Right renal cortex interstitium (tissue), 3 donors: ENCODE measurements at places on chromosomes 3 and 15.
A peak's percentile ranks its signal among the peaks of the same experiment; 100 is the strongest.

- DNase-seq = no peak
Measured at GRCh38 chr3:166307756-166308350, 470.6 kb upstream of the BCHE start.

DNA sequence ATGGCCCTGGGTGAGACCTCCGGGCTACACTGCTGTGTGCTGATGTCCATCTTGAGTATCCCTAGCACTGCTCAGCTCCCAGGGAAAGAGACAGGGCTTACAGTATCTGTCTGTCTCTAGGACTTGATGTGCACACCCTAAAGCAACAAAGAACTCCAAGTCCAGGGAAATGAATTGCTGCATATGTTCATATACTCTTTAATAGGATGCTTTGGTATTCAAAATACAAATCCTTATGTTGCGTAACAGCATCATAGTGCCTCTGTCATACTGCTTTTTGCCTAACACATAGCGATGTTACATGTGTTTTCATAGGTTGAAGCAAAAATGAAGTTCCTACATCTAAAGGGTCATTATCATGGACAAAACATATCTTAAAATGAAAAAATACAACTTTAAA lies 299.9 kb downstream of the SLC9A9 start:
- no peak for DNase-seq

DNA sequence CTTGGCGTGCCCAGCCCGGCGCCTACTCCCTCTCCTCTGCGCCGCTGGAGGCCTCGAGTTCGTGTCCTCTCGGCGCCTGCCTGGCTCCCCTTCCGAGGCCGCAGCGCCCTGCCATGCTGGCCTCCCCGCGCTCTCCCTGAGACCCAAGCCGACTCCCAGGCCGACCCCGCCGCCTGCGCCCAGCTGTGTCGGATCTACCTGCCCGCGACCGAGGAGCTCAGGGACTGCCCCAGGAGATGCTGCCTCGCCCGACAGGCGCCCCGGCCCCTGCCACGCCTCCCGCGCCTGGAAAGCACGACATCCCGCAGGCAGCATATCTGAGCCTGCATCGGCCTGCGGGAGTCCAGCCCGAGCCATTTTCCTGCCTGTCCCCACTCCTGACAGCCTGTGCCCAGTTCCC lies 16.1 kb downstream of the PAQR9 start:
- DNase-seq = no peak

DNA sequence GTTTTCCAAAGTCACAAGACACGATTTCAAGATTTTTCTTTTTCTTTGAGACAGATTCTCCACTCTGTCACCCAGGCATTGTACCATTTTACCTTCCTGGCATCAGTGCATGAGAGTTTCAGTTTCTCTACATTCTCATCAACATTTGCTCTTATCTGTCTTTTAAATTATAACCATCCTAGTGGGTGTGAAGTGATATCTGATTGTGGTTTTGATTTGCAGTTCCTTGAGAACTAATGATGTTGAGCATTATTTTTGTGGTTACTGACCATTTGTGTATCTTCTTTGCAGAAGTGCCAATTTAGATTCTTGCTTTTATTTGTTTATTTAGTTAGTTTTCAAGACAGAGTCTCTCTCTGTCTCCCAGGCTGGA lies 41.2 kb downstream of the ADIPOQ start:
- no peak for DNase-seq

- DNase-seq = no peak
Measured at GRCh38 chr3:74812756-74813155, 198.3 kb upstream of the CNTN3 start.

GRCh38 chr15:98233873-98234272 lies 273.4 kb downstream of the ARRDC4 start:
- no peak for DNase-seq

DNA sequence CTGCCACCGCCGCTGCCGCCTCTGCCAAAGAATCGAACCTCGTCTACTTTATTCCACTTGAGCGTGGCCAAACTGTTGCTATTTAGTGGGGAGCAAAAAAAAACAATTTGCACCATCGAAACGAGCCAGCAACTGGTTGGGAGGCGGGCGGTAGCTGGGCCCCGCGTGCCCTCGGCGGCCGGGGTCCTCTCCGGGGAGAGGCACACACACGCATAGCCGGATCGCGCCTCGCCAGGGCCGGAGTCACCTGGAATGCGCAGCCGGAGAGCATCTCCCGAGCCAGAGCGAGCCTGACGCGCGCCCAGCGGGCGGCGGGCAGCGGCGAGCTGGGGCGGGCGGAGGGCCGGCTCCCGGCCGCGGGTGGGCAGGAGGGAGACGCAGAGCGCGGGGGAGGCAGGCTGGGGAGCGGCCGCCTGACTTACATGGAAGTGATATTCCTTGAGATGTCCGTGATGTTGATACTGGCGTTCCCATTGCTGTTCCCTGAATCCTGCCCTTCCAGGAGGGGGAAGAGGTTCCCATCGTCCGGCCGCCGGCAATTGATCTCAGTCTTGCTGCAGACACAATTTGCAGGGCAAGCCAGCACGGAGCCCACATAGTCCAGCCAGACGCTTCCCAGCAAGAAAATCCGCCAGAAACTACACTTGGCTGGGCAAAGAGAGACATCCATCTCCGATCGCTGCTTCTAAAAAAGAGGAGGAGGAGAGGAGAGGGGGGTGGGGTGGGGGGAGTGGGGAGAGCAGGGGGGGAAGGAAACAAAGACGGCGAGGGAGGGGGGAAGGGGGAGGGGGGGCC lies 858 bp downstream of the NTRK3 start:
- DNase-seq = peak; percentile 60

GRCh38 chr3:1195947-1196346 lies 103.1 kb downstream of the CNTN6 start:
- no peak for DNase-seq
